ENCODE measurements at places on chromosomes 16 and 17.

DNA sequence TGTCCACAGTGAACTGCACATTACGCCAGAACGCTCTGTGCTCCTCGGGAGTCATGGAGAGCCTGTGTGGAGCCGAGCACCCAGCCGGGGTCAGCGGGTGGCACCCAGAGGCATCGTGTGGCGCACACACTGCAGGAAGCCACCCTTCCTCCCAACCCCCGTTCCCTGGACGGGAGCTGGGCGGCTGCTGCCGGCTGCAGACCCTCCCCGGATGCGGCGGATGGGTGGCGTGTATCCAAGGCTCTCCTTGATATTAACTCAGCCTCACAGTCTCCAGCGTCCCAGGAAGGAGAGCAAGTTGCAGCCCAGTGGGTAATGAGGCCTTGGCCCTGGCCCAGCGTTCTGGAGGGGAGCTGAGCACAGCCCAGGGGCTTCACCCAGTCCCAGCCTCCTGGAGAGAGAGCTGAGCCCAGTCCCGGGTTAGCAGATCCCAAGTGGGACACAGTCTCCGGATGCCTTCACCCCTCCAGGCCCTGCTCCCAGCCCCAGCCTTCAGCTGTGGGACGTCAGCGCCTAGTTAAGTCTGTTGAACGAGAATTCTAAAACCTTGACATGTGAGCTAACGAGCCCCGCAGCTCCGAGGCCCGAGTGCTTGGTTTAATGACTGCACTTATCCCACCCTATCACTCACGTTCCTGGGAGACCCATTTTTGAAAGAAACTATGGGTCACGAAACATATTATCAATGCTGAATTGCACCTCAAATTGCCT lies 86.6 kb downstream of the TBC1D16 start:
- no peak for DNase-seq
- peaks cover 51% of the 10 kb centered on the region for H3K36me3 ChIP-seq
- H3K27ac ChIP-seq = no peak overlapping the region
- peaks cover 38% of the 10 kb centered on the region for H3K4me1 ChIP-seq
- no peaks in the 10 kb centered on the region for H3K27me3 ChIP-seq

- DNase-seq = no peak
- no peak overlapping the region for H3K27ac ChIP-seq
- H3K36me3 ChIP-seq = no peaks in the 10 kb centered on the region
Measured at GRCh38 chr16:56980792-56981724, 8.3 kb upstream of the NLRC5 start.

GRCh38 chr17:14434506-14434905 lies 133.6 kb downstream of the HS3ST3B1 start:
- no peak overlapping the region for H3K4me3 ChIP-seq
- H3K36me3 ChIP-seq = no peaks in the 10 kb centered on the region
- no peak overlapping the region for H3K27ac ChIP-seq
- H3K27me3 ChIP-seq = no peaks in the 10 kb centered on the region
- H3K4me1 ChIP-seq = no peaks in the 10 kb centered on the region

DNA sequence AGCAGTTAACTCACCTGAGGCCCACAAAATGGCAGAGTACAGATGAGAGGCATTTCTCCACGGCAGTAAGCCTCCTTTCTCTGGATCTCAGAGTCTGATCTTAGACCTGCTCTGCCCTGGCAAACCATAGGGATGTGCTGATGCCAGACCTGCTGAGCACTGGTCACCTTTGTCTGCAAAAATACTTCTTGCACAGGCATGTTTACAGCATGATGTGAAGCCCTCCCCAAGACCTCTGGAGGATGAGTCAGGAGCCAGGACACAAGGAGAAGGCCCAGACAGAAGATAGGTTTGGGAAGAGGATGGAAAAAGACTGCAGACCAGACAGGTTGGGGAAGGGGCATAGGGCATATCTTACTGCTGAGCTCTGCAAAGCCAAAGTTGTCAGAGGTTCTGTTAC lies 426.6 kb downstream of the PMP22 start:
- H3K27ac ChIP-seq = no peak overlapping the region
- no peak overlapping the region for H3K4me3 ChIP-seq
- H3K27me3 ChIP-seq = no peaks in the 10 kb centered on the region
- H3K4me1 ChIP-seq = no peaks in the 10 kb centered on the region
- H3K36me3 ChIP-seq = no peaks in the 10 kb centered on the region

Measured in large intestine (tissue), 12 donors.